AG09319 (cell line): ENCODE measurements at places on chromosomes 16 and 17.
A peak's percentile ranks its signal among the peaks of the same experiment; 100 is the strongest.

GRCh38 chr16:21684199-21684598 lies 20.4 kb downstream of the OTOA start:
- DNase-seq = no peak

DNA sequence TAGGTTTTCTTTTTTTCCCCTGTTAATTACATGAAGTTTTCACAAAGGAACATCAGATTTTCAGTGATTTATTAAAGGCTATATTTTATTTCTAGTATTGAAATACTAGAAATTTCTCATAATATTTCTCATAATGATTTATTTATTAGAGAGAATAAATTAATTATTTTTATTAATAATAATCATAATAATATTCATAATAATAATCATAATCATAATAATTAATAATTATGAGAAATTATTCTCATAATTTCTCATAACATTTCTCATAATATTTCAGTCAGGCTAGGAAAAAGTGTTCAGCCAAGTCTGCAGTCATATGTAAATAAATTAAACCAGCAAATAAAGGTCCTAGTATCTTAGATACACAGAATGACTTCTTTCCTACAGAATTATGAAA lies 41.4 kb downstream of the CNTNAP4 start:
- no peak for DNase-seq

- no peak for DNase-seq
These were observed 12.4 kb upstream of the ODF4 start for GRCh38 chr17:8327303-8327649.

DNA sequence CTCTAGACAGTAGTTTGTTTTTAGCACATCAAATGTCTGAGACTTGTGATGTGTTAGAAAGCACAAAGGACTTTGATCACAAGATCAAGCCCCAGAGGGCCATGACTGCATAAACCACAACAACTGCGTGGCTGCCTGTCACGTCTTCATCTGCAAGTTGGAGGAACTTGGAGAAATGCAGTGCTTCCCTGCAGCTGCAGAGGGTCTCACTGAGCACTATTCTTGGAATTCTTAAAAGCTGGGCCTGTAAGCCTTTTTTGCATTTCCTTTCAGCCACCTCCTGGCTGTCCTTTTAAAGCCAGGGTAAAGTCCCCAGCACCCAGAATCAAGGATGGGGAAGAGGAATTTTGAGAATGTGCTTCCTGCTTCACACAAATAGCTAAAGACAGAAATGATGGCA lies 431.3 kb downstream of the MAF start:
- no peak for DNase-seq

- DNase-seq = no peak
These were observed 13.9 kb downstream of the BCAR1 start for GRCh38 chr16:75237398-75238131.

DNA sequence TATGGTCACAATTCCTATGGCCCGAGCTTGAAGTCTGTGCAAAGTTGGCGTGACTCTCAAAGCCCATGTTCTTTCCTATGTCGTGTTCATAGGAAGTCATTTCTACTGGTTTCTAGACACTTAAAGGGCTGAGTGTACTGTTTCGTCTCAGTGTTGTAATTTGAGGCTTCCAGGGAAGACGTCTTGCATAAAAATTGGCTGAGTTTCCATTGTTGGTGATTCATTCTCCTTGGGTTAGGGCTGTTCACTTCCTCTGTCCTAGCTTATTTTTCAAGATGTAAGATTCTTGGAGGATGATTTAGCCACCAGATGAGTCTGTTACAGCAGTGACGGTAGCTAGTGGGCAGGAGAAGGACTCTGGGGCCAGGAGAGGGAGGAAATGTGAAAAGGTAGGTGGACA lies 43.1 kb downstream of the PIK3R5 start:
- DNase-seq = peak; percentile 74

GRCh38 chr17:78343187-78343542 lies 16.7 kb downstream of the SOCS3 start:
- peak; percentile 87 for DNase-seq

DNA sequence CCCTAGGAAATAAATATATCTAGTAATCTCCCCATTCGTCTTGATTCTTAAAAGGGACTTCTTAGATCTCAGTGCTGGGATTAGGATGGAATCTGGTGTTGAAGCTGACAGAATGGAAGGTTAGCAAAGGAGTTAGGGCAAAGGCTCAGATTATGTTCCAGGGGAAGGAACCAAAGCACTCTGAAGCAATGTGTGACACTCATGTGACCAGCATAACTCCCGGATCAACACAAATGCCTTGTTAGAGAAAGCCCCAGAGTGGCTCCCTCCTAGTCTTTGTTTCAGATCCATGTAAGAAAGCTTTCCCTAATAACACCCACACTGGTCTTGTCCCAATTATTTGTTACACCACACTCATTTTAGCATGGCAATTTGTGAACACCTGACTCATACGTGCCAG lies 62.6 kb upstream of the ERN1 start:
- no peak for DNase-seq

DNA sequence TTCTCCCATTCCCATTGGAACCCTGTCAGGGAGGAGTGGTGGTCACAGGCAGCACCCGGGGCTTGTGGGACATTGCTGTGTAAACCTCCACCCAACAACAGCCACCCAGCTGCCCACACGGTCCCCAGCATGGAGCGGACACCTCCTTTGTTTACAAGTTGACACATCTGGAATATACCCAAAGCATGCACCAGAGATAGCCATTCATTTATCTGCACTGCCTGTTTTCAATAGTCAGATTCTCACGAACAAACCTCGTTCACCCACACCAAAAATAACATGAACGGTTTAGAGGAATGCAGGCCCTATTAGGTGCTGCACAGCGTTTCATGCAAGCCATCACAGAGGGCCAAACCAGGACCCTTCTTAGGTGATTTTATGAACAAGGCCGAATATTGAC lies 244.8 kb downstream of the FOXL1 start:
- DNase-seq = no peak

- DNase-seq = no peak
These were observed 23.6 kb downstream of the ABCA6 start for GRCh38 chr17:69117855-69118784.

- DNase-seq = no peak
These were observed 31.8 kb upstream of the NAT9 start for GRCh38 chr17:74807925-74808324.
